ENCODE measurements at places on chromosomes 2 and 18.

DNA sequence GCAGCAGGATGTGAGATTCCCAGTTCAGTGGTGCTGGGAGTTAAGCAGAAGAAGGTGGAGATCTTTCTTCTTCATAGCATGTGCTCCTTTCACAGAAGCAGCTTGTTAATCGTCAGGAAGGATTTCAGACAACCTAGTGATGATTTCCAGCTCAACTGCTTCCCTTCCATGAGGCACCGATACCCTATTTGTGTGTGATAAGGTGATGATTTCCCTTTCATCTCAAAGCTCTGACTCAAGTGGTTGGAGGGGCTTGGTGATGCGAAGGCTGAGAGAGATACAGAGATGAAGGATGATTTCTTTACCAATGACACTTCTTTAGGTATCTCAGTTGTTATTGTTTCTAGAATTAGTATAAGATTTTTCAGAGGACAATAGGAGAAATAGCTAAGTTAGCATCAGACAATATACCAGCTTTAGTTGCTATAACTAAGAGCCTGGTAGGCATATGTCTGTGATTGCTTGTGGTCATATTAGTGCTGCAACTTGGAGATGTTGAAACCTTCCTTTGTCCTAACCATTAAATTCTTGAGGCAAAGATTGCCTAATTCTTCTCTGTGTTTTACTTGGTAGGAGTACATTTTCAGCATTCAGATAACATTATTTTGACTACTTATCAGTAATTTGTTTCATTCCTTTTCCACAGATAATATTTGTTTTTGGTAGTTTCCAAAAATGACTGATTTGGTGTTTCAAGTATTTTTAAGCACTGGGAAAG is 111.3 kb downstream of the PLCL1 start:
- peak; percentile 95 for DNase-seq

DNA sequence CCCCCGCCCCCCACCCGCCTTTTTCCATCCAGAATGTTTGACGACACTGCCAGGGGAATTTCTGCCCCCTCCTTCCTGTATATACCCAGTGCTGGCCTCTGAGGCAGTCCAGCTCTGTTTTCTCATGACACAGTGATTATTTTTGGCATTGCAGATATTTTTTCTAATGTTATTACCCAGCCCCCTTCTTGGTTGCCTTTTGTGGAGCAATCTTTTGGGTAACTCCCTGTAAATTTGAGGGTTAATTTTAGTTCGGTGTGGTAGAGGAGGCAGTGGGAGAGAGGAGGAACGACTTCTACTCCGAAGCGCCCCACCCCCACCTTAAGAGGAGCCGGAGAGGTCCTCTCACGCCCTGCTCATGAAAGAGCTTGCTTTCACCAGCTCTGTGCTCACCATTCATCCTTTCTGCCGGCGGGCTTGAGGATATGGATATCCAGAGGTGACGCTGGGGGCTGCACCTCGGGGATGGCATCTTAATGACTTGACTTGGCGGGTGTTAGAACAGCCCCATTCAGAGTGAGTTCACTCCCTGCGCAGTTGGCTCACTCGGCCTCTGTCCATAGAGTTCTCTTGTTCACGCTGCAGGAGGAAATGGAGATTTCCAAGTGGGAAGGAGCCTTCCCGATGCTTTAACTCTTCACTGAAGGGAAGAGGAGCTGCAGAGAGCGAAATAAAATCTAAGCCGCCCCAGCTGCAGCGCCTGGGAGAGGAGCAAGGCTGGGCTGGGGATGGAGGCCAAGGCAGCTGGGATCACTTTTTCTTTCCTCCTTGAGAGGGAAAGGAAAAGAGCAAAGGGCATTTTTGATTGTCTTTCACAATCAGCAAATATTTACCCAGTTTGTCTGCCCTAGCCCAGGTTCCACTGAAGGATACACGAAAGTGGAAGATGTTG is 38.4 kb downstream of the EPAS1 start:
- DNase-seq: peak; percentile 92

- no peak for DNase-seq
These were observed 38.5 kb downstream of the SPRED2 start for GRCh38 chr2:65393743-65394422.

DNA sequence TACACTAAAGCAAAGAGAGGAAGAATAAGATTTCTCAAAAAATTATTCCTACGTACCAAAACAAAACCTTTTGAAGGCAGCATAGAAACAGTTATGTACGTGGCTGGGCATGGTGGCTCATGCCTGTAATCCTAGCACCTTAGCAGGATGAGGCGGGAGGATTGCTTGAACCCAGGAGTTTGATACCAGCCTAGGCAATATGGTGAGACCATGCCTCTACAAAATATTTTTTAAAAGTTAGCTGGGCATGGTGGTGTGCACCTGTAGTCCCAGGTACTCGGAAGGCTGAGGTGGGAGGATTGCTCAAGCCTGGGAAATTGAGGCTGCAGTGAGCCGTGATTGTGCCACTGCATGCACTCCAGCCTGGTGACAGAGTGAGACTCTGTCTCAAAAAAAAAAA is 14.9 kb upstream of the CYP26B1 start:
- DNase-seq: no peak

DNA sequence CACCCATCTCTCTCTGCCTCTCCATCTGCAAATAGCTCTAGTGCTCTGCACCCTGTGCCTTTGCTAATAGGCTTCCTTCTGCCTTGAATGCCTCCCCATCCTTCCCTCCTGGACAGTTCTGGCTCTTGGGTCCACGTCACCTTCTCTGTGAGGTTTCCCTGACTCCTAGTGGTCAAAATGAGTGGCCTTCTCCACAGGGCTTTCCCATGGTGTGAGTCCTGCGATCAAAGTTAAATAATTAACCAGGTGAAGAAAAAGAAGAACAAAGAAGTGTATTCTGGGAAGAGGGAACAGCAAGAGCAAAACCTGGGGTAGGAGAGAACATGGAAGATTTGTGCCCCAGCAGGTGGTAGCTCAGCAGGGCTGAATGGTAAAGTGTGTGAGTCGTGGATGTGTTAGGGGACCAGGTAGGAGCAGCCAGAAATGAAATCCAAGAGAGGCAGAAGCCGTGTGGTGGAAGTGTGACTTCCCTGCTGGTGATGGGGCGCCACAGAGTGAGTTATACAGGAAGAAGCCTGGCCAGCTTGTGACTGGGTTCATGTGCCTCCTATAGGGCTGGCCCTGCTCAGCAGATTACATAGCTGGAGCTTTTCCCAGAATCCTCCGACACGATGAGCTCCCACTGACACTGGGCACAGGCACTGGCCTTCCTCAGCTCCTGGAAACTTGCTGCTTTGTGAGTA is 93.8 kb upstream of the LDAH start:
- peak; percentile 6 for DNase-seq

GRCh38 chr2:28404086-28404485 is 11.4 kb downstream of the FOSL2 start:
- DNase-seq: no peak
